ENCODE measurements at places on chromosomes 16 and 17.

- no peak for DNase-seq
These were observed 16.6 kb downstream of the CD7 start for GRCh38 chr17:82300707-82301270.

GRCh38 chr17:62732125-62732524 lies 76.0 kb downstream of the MARCHF10 start:
- no peak for DNase-seq

GRCh38 chr16:389352-389751 lies 7.6 kb upstream of the PGAP6 start:
- no peak for DNase-seq

DNA sequence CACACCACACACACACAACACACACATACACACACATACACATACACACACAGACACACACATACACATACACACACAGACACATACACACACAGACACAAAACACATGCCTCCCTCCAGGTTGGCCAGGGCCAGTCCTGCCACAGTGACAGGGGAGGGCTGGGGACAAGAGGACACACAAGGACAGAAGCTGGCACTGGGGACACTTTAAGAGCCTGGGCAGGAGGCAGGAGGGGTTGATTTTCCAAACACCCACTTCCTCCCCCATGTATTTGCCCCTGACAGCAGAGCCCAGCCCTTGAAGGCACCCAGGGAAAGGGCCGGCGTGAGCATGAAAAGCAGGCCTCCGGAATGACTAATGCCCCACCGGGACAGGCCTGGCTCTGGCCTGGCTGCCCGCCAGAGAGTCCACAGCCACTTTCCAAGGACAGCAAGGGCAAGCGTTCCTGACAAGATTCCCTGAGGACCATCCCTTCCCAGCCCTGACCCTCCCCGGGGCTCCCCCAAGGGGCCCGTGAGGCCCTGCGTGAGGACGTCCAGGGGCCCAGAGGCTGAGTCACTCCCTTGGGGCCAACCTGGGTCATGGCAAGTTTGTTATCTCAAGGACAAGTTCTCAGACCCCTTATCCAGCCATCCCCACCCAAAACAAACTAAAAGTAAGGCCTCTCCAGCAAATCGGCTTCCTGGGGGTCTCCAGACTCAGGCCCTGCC lies 235.6 kb downstream of the ZNF423 start:
- DNase-seq: no peak

DNA sequence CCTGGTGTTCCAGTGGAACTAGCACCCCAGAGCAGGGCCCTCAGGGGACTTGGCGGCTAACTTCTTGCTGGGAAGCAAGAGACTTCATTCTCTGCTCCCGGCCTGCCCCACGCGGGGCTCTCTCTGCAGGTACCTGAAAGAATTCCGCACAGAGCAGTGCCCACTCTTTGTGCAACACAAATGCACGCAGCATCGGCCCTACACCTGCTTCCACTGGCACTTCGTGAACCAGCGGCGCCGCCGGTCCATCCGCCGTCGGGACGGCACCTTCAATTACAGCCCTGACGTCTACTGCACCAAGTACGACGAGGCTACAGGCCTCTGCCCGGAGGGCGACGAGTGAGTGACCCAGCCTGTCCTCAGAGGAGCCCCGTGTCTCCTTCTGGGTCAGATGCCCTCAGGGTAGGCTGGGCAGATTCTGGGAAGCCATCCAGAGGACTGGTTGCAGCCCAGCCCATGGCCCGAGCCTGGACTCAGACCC lies 25.1 kb downstream of the UNK start:
- DNase-seq: no peak

GRCh38 chr17:6079155-6079888 lies 9.1 kb downstream of the WSCD1 start:
- no peak for DNase-seq

DNA sequence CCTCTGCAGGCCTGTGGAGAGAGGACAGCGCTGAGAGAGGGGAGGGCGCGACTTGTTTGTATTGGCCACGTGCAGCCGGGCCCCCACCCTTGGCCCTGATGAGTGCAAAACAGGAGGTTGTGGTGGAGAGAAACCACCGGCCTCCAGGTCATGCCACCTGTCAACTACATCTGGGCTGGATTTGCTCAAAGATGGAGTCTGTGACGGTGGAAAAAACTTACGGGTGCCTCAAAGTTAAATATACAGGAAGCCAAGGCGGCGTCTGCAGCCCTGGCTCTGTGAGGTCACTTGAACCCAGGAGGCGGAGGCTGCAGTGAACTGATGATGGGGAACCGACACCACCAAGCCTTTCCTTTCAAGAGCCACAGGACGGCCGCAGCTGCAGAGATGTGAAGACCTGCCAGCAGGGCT lies 15.7 kb downstream of the C16orf74 start:
- DNase-seq: peak; percentile 25

DNA sequence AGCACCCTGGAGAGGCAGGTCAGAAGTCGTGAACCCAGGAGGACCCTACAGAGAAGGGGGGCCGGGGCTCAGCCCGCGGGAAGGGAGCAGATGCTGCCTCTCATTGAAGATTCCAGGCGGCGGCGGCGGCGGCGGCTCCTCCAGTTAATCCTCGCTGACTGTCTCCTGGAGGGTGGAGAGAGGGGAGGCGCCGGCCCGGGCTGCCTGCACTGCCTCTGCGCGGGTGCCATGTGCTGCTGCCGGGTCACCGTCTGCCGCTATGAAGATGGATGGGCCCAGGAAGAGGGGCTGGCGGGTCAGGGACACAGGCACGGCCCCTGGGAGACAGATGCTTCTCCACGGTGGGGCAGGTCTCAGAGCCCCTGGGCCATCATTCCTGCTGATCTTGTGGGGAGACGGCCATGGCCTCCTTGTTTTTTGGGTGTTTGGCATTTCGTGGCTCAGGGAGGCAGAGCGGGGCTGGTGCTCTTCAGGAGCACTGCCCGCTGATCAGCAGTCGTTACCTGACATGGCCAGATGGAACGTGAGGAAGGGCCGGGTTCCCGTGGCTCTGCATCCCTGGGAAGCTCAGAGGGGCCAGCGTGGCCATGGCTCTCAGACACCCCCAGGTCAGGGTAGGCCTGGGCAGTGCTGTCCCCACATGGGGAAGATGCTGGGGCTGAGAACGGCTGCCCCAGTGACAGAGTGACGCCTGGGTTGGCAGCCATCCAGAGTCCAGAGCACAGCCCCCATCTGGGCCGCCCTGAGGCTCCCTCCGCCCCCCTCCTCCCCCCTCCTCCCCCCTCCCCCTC lies 36.1 kb downstream of the GINS2 start:
- no peak for DNase-seq

DNA sequence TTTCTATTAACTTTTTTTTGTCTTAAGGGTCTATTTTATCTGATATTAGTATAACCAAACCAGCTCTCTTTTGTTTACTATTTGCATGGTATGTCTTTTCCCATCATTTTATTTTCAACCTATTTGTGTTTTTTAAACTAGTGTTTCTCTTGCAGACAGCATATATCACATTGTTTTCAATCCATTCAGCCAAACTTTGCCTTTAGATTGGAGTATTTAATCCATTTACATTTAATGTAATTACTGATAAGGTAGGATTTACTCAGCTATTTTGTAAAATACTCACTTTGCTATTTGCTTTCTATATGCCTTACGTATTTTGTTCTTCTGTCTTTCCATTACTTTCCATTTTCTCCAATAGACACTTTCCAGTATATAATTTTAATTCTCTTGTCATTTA lies 108.0 kb upstream of the NACA2 start:
- DNase-seq: no peak

DNA sequence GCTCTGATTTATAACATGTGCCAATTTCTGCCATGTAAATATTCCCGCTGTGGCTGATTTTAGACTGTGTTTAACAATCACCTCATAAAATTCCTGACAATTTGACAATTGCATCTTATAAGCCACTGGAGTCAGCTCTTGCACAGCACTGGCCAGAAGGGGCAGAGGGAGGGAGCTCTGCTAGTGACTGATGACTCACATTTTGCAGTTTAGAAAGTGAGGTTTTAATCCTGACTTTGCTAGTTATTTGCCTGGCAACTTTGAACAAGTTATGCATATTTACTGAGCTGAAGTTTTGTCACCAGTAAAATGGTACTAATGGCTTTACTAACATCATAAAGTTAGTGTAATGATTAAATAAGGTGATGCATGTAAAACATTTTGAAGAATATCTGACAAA lies 452.3 kb downstream of the CNTNAP4 start:
- no peak for DNase-seq

GRCh38 chr17:58172369-58173071 lies 5.7 kb downstream of the OR4D2 start:
- DNase-seq: no peak

DNA sequence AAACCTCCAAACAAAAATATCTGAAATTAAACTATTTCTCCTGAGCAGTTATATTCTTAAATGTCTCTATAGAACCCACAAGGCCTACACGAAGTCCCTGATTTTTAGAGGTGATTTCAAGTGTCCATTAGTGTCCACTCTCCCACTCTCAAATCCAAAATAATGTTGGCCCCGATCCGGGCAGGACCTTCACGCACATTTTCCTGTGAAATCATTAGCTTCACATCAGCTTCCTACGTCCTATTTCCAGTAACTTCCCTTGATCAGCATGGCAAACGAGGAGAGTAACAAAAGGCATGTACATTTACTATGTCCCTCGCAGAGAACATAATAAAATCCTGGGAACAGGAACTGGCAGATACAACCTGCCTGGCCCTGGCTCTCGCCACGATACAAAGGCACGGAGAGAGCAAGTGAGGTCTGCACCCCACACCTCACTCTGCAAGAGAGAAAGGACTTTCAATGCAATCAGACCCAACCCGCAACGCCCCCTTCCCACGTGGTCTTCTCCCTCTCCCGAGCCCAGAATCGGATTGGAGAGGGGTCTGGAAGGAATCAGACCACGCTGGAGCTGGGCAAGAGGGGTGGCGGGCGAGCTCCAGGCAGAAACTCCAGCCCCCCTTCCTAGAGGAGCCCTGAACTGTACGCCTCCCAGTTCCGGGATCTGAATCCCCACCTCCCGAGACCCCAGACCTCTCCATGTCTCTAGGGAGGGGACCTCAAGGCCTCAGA lies 17.5 kb upstream of the C17orf78 start:
- no peak for DNase-seq

DNA sequence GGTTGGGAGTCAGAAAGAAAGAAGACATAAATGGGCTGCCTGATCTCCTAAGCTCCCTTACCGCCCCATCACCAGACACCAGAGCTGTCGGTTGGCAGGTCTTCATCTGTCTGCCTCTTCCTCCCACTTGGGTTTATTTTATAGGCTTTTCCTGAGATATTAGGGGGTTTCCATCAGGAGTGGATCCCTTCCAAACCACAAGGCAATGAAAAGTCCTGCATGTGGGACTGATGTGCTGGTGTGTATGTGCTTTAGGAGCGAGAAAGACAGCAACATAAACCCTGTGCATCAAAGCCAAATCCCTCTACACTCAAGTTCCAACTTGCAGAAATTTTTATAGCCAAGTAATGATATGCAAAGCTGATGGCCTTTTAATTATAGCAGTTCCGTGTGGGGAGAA lies 389.5 kb downstream of the SLC39A11 start:
- DNase-seq: no peak

DNA sequence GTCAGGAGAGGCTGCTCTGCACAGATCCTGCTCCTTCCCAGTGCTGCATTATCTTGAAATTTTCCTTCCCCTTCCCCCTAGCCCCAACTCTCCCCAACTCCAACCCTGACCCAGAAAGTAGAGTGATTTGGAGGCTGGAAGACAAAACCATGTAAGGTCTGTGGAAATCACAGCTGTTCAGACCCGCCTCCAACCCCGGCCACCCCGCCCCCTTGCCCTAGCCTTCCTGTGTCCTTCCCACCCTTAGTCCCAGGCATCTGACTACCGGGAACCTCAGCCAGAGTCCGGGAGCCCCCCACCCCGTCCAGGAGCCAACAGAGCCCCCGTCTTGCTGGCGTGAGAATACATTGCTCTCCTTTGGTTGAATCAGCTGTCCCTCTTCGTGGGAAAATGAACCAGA lies at the start of gene AOC3:
Gene AOC3, plus strand, starts transcription at position 246 of the 400 bp plus-strand sequence. Its CDS starts 145 bp downstream, at position 391.
- DNase-seq: no peak

- DNase-seq: peak; percentile 79
These were observed 19.3 kb upstream of the ADGRG3 start for GRCh38 chr16:57648581-57649442.

GRCh38 chr16:25065899-25066298 lies 45.6 kb upstream of the LCMT1 start:
- no peak for DNase-seq

GRCh38 chr17:64950871-64951270 lies 31.6 kb upstream of the LRRC37A3 start:
- DNase-seq: no peak

GRCh38 chr16:8481810-8482209 lies 108.5 kb downstream of the TMEM114 start:
- DNase-seq: no peak

DNA sequence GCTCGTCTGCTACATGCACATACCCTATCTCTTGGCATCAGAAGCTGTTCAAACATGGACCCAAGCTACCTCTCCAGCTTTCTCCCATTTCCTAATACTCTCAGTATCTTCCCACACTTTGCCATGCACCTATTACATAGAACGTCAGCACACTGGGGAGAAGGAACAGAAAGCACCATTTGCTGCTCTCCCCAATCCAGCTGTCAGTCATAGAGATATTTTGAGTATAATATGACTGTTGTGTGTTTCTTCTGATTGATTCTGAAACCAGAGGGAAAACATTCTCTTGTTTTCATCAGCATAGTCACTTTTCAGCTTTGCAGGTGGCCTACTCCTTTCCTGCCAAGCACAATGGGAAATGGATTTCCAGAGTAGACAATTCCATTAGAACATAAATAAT lies 107.1 kb downstream of the ADAMTS18 start:
- no peak for DNase-seq

GRCh38 chr16:22191532-22192260 lies 14.4 kb upstream of the EEF2K start:
- no peak for DNase-seq

GRCh38 chr16:12124742-12125141 lies 148.2 kb downstream of the SNX29 start:
- no peak for DNase-seq

- no peak for DNase-seq
These were observed 11.6 kb upstream of the MPRIP start for GRCh38 chr17:17030515-17031211.

DNA sequence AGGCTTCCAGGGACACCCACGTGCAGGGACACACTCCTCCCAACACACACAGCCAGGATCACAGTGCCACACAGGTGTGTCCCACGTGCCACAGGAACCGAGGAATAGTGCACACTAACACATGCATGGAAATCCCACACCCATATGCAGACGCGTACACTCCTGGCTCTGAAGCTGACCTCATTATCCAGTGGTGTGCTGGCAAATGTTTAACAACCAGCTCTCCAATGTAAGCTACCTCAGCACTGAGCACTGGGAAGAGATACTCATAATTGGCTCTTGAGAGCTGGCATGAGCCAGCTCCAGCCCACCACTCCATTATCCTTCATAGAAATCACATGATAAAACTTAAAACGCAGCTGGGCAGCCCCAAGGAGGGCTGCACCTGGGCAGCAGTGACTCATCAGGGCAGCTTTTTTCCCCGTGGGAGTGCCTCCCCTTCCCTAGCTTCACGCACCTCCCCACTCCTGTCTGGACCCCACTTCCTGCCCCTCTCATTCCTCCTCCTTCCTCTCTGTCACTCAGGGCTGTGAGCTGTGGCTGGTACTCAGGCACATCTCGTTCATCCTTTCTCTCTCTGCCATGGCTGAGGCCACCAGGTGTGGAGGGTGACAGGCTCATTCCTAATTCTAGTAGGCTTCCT lies 14.9 kb upstream of the TBX21 start:
- no peak for DNase-seq

GRCh38 chr16:63925221-63925620 lies 1196.6 kb downstream of the CDH11 start:
- DNase-seq: no peak

- no peak for DNase-seq
These were observed 441 bp downstream of the CMTM4 start for GRCh38 chr16:66695935-66696668.

Measured in stimulated activated CD8-positive, alpha-beta memory T cell treated with anti-CD3 and anti-CD28 coated beads, Interleukin-12 subunit alpha, Interleukin-12 subunit beta, amount 100 ng/mL, for 1 hour (primary cell).